ENCODE measurements at places on chromosomes 16 and 17. TPM values are rescaled to one million over a fixed set of nuclear protein-coding genes. Genes with fewer than 3 reads are reported as not detected.
A peak's percentile ranks its signal among the peaks of the same experiment; 100 is the strongest.

DNA sequence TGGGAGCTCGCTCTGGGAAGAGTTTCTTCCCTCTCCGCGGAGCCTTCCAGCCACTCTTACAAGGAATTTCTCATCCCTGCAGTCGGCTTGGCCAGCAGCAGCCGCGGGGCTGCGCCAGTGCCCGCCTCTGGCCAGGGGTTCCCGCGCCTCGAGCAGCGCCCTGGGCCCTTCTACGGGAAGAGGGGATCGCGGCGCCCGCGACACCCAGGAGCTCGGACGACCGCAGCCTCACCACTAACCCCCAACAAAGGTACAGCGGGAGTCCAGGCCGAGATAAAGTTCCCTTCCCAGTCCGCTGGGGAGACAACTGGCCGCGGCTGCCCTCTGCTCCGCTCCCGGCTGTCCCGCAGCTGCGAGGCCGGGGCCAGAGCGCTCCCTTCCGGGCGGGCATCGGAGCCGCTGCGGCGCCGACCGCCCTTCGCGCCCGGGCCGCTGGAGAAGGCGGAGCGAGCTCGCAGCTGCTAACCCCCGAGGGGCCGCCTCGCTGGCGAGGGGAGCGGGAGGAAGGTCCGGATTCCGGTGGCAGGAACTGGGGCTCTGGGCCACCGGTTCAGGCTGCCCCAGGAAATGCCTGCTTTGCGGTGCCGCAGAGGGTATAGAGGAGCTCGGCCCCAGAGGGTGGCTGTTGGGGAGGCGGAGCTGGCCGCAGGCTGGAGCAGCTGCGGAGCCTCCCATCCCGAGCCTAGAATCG, 3.6 kb upstream of the HS3ST3B1 start:
- no peak for ATAC-seq

DNA sequence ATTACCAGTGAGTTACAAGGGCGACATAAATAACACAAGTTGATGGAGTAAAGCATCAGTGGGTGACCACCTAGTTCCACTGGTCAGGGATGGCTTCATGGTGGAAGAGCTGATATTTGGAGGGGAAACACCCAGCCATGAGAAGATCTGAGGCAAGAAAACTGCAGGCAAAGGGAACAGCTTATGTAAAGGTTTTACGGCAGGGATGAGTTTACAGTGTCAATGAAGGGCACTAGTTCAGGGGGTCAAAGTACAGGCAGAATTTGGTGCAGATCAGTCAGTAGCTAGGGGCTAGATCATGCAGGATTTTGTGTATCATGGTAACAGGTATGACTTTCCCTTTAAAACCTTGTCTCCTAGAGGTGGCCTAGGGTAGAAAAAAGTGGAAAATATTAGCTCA, 339.6 kb downstream of the PMP22 start:
- ATAC-seq, result no peak

GRCh38 chr17:81443269-81443668, 48.0 kb downstream of the BAHCC1 start:
- no peak for ATAC-seq

The KRT20 gene
- total RNA-seq, result not detected

The IRF8 gene
- not detected for total RNA-seq

DNA sequence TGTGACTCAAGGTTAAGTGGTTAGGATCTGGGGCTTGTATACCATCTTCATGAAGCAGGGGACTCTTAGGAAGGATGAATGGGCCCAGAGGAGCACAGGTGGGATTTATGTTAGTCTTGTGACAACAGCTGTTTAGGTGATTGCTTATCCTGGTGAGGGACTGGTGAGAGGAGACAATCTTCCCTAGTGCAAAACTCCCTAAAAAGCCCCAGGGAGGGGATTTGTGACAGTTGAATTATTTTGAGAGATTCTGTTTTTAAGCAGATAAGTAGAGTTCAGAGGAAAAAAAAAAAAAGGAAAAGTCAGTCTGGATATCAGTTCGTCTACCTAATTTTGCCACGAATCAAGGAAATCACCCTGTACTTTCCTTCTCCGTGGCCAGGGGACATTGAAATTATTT, 35.1 kb upstream of the SEC14L1 start:
- ATAC-seq, result no peak

The HS3ST3A1 gene
- total RNA-seq, result 50.7 TPM

DNA sequence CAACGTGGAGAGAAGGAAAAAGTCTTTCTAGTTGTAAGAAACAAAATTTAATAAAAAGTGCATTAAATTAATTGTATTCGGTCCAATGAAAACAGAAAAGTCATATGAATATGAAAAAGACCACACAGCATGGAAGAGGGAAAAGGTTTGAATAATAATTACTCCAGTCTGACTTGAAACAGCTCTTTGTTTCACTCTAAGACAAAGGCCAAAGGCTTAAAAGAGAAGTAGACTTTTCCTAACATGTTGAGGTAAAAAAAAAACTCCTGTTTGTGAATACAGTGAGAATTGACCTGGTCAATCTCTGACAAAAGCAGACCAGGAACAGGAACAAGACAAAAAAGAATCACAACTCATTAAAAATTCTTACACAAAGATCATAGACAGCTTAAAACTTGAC, 429.8 kb downstream of the TOX3 start:
- no peak for ATAC-seq

DNA sequence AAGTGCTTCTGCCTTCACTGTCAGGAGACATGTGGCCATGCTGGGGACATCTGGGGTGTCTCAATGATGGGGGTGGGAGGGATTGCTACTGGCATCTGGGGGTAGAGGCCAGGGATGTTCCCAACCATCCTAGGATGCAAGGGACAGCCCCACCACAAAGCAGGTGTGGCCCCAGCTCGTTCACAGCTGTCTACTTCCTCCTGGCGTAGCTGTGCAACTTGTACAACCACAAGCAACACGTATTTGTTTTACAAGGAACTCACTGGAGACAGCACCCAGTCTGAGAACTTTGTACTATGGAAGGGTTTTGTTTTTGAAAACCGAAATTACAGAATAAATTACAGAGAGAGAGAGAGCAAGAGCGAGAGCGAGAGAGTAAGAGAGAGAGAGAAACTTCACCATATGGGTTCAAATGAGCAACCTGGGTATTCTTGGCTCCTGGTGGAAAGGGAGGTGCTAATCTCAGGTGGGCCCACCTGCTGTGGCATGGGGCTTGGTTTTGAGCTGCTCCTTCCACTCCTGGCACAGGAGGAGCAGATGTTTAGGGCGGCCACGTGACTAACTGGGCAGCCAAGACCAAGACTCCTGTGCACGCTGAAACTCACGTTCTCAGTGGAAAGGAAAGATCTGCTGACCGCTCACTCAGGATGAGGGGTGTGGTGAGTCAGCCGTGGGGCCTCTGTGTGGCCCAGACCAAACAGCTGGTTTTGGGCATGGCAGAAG, 17.5 kb upstream of the TNFRSF13B start:
- ATAC-seq, result no peak

DNA sequence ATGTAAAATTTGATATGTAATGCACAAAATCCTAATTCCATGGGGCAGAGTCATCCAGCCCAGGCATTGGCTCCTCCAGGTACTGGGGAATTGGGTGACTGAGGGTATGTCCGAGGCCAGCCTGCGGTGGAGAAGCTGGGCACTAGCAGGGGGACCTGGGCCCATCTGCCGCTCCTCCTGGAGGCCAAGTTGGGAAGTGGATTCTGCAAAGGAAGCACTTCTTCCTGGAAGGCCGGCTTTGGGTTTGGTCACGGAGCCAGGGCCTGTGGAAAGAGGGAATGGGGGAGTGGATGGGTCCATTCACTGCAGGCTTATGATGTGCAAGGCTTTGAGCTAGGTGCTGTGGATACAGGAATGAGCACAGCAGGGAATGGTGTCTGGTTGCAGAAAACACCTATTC, 85.8 kb downstream of the GNAO1 start:
- no peak for ATAC-seq

The KRT9 gene
- total RNA-seq, result 0.13 TPM

- peak; percentile 65 for ATAC-seq
Observed at GRCh38 chr17:5078106-5079028, at the start of gene ZFP3. TSS of gene ZFP3 (plus strand) at chr17:5078467. CDS start at chr17:5091505, 13,038 bp downstream.

GRCh38 chr16:11383481-11384183, 38.4 kb downstream of the RMI2 start:
- no peak for ATAC-seq

- no peak for ATAC-seq
Observed at GRCh38 chr17:42463976-42464400, 5.3 kb downstream of the ATP6V0A1 start.

DNA sequence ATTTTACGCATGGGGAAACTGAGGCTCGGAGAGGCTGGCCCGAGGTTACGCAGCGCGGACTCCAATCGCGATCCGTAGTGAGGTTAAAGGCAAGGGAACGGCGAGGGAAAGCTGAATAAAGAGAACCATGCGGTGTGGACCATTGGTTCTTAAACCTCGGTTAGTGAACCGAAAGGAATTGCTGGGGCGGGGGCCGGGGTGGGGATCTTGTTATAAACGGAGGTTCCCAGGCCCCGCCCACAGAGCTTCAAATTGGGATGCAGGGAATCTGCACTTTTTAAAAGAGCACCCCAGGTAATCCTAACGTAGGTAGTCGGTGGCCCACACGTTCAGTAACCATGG, 524 bp downstream of the IQCK start:
- peak; percentile 20 for ATAC-seq

DNA sequence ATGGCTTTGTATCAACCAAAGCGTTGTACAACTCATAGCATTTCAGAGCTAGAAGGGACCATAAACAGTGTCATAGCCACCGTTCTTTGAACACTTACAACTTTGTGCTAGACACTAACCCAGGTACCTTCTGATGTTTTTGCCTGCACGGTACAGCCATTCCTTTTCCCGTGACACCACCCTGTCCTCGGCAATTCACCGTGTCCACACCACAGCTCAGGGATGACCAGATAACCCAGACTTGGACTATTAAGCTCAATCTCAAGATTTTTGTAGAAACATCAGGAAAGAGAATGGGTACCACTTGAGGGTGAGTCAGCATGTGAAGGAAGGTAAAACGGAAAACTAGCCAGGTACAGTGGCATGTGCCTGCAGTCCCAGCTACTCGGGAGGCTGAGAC, 9.8 kb upstream of the CBFB start:
- no peak for ATAC-seq

- no peak for ATAC-seq
Observed at GRCh38 chr17:20706751-20707373, 127.3 kb downstream of the CDRT15L2 start.

DNA sequence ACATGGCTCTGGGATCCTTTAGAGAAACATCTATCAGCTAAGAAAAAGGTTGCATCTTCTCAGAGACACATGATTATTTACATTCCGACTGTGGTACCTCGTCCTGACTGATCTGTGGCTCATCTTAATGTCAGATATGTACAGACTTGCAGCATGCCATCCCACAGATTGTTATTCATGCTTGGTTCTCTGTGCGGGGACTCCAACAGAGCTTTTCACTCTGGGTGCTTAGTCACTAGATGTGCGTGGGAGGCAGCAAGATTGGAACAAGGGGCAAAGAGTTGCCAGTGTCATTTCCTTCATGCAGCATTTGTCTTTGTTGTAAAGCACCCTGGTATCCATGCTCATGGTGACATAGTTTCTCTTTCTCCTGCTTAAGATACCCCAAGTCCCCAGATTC, 179.1 kb upstream of the CACNG5 start:
- peak; percentile 46 for ATAC-seq

The IRX5 gene
- 0.63 TPM for total RNA-seq

The PERCC1 gene
- total RNA-seq, result not detected

DNA sequence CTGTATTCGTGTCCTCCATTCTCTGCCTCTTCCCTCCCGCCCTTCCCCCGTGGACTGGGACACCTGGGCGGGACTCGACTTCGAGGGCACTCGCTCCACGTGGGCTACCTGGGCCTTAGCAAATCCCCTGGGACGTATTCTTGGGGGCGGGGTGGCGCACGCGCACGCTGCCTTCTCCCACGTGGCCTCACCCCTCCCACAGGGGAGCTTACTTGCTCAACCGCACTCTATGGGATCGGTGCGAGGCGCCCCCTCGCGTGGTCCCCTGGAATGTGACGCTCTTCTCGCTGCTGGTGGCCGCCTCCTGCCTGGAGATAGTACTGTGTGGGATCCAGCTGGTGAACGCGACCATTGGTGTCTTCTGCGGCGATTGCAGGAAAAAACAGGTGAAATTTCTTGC, 3.5 kb downstream of the VMO1 start:
- no peak for ATAC-seq

The CCDC200 gene
- 0.16 TPM for total RNA-seq

The GSG1L gene
- total RNA-seq, result 0.47 TPM

DNA sequence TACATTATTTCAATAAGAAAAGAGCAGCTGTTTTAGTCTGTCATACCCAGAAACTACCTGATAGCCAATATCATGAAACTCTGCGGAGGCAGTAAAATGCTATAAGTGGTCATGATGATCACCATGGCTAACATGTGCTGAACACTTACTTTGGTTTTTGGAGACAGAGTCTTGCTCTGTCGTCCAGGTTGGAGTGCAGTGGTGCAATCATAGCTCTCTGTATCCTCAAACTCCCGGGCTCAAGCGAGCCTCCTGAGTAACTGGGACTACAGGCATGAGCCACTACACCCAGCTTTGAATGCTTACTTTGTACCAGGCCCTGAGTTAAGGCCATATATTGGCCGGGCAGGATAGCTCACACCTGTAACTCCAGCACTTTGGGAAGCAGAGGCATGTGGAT, 101.2 kb upstream of the DHX40 start:
- no peak for ATAC-seq

The CCDC78 gene
- 26.1 TPM for total RNA-seq

DNA sequence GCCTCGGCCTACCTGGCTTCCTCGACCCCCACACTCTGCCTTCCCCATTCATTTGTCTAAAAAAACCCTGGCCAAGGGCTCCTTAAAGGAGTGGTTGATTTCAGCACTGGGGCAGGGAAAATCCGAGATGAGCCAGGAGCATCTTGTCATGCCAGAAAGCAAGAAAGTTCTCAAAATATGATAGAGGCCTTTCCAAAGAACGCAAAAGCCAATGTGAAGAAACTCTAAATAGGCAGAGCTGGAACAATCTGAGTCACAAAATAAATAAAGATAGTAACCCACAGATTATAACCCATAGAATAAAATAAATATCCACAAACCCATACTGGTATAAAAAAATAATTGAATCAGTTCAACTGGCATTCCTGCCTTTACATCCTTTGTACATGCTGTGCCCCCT, 192.3 kb upstream of the SALL1 start:
- ATAC-seq, result no peak

The RASD1 gene
- total RNA-seq, result 6.9 TPM

The CRISPLD2 gene
- 2.5 TPM for total RNA-seq

- no peak for ATAC-seq
Observed at GRCh38 chr16:1029259-1029545, 43.3 kb upstream of the SSTR5 start.

The ATP2A1 gene
- 1.8 TPM for total RNA-seq

DNA sequence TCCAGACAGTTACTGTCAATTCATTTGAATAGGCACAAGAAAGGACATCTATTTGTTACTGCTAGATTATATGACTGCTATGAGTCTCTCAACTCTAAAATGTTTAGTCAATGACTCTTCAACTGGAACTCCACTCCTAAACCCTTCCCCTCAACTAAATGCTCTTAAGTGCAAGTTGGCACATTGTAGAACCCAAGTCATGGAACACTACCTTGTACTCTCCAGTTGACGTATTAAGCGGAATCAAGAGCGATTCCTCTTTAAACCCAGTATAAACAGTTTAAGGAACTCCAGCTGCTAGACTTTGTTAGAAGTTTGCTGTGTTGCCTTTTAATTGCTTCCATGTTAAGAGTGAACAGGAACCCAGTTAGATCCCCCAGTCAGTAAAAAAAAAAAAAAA, 44.6 kb downstream of the STH start:
- ATAC-seq, result no peak

- ATAC-seq, result no peak
Observed at GRCh38 chr16:2372684-2373083, 32.2 kb upstream of the ABCA3 start.
